Bladder microvascular endothelial cell (primary cell): ENCODE measurements at places on chromosomes 5 and 9. TPM values are rescaled to one million over a fixed set of nuclear protein-coding genes. Genes with fewer than 3 reads are reported as not detected.

Gene DPM2
- total RNA-seq = 6.2 and 14.2 TPM in 2 replicates

Gene KIF20A
- total RNA-seq = 43.3 and 65.7 TPM in 2 replicates

Gene FOXD4
- under 0.01 and 0.25 TPM in 2 replicates for total RNA-seq

Gene FOXD4L4
- total RNA-seq = 0.38 TPM in 1 of 2 replicates, not detected in the other

Gene HSD17B4
- 138 and 205 TPM in 2 replicates for total RNA-seq

Gene FGF1
- 0.16 and 0.44 TPM in 2 replicates for total RNA-seq

Gene PCDHB10
- 0.49 and 1.6 TPM in 2 replicates for total RNA-seq

Gene DPYSL3
- total RNA-seq = 48.6 and 77.1 TPM in 2 replicates

Gene INSYN2B
- total RNA-seq = 0.81 and 9.8 TPM in 2 replicates

Gene KIAA0825
- total RNA-seq = 0.97 and 1.3 TPM in 2 replicates

Gene APBA1
- total RNA-seq = 12.3 and 33.0 TPM in 2 replicates

Gene PCDHGB1
- 0.65 and 2.8 TPM in 2 replicates for total RNA-seq

Gene PCDHGA9
- 0.97 and 4.5 TPM in 2 replicates for total RNA-seq

Gene C1QTNF2
- total RNA-seq = 0.31 TPM in 1 of 2 replicates, not detected in the other

Gene NOXA1
- 0.97 and 2.1 TPM in 2 replicates for total RNA-seq

Gene LRRC26
- total RNA-seq = not detected in 2 replicates

Gene PCDHGC5
- 0.32 and 1.4 TPM in 2 replicates for total RNA-seq

Gene DMRT3
- total RNA-seq = not detected in 2 replicates

Gene SPATA9
- total RNA-seq = not detected in 2 replicates

Gene OR1J1
- not detected in 2 replicates for total RNA-seq

Gene FOXD1
- 0.06 and 0.16 TPM in 2 replicates for total RNA-seq

Gene ENTPD8
- 0.06 and 0.16 TPM in 2 replicates for total RNA-seq

Gene ATP6V1G1
- 112 and 116 TPM in 2 replicates for total RNA-seq

Gene PRDM12
- not detected in 2 replicates for total RNA-seq

Gene PIP5K1B
- total RNA-seq = under 0.01 and 0.06 TPM in 2 replicates

Gene LCNL1
- 0.06 TPM in 1 of 2 replicates, not detected in the other for total RNA-seq

Gene PAPPA
- 0.32 and 2.1 TPM in 2 replicates for total RNA-seq

Gene DBH
- not detected in 2 replicates for total RNA-seq

Gene GARIN3
- not detected in 2 replicates for total RNA-seq

Gene CER1
- total RNA-seq = not detected in 2 replicates

Gene SLC36A2
- not detected in 2 replicates for total RNA-seq

Gene GALT
- total RNA-seq = 20.7 and 33.9 TPM in 2 replicates

Gene TLE1
- total RNA-seq = 32.2 and 79.9 TPM in 2 replicates

Gene C5orf63
- total RNA-seq = 1.6 and 3.2 TPM in 2 replicates

Gene EDIL3
- 0.65 and 1.0 TPM in 2 replicates for total RNA-seq

Gene IRX2
- total RNA-seq = under 0.01 TPM in 1 of 2 replicates, not detected in the other

Gene FREM1
- total RNA-seq = 0.16 TPM in 1 of 2 replicates, not detected in the other

Gene CFAP77
- total RNA-seq = not detected in 2 replicates

Gene NR2F1-AS1
- total RNA-seq = 3.7 and 35.6 TPM in 2 replicates

Gene FOXD4L6
- 0.06 TPM in 1 of 2 replicates, not detected in the other for total RNA-seq

Gene STKLD1
- total RNA-seq = 0.25 and 0.49 TPM in 2 replicates

Gene SLC25A2
- 0.16 and 0.44 TPM in 2 replicates for total RNA-seq

Gene IL6ST
- total RNA-seq = 172 and 994 TPM in 2 replicates

Gene ABLIM3
- 23.3 and 40.3 TPM in 2 replicates for total RNA-seq

Gene CDX1
- total RNA-seq = not detected in 2 replicates

Gene KCNV2
- total RNA-seq = not detected in 2 replicates

Gene SH3PXD2B
- 7.4 and 22.9 TPM in 2 replicates for total RNA-seq

Gene TMEM232
- total RNA-seq = 0.32 and 0.63 TPM in 2 replicates

Gene TLX3
- not detected in 2 replicates for total RNA-seq

Gene NPR2
- 3.2 and 4.1 TPM in 2 replicates for total RNA-seq

Gene TOR2A
- total RNA-seq = 8.1 and 8.6 TPM in 2 replicates
